ENCODE measurements at places on chromosomes 5 and 9.
A peak's percentile ranks its signal among the peaks of the same experiment; 100 is the strongest.

- DNase-seq, result no peak
Observed at GRCh38 chr5:147404706-147405105, 105.2 kb downstream of the DPYSL3 start.

DNA sequence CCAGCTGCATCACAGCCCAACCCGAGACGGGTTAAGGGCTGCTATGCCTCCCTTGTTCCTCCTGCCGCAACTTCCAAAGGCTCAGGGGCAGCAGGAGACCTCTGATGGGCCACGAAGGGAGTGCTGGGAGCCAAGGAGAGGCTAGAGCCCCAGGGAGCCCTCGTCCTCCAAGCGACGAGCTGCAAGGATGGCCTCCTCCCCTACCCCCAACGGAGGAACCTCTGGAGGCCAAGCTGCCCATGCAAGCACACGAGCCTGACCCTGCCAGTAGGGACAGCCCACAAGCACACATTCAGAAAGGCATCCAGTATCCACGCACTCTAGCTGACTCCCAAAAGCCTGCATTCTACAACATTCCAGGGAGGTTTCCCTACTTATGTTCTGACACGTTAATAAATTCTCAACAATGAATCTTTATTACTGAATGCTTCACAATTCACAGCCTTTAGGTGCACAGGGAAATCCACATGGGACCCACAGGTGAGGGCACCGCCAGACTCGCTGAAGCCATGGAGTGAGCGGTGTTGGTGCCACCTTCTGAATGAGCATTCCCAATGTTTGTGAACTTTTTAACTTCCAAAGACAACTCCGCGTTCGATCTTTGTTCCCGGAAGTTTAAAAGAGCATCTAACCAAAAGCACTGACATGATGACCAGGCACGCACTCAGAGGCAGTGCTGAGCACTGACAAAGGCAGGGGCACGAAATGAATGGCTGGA is 28.7 kb downstream of the IPPK start:
- DNase-seq, result no peak

DNA sequence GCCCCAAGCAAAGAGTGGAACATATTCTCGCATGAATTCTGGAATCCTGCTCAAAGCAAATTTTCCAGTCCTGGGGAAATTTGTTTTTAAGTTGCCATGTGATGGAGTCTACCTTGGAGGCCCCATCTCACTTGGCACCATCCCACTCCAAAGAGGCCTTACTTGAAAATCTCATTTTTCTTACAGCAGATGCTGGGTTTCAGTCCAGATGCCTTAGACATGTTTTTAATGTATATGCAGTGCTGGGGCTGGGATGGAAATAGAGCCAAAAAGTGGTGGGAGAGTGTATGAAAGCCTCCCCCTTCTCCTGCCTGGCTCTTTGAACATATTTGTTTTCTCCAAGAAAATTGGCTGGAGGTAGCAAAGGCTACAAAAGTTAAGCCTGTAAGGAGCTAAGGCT is 493.7 kb downstream of the ENC1 start:
- no peak for DNase-seq

DNA sequence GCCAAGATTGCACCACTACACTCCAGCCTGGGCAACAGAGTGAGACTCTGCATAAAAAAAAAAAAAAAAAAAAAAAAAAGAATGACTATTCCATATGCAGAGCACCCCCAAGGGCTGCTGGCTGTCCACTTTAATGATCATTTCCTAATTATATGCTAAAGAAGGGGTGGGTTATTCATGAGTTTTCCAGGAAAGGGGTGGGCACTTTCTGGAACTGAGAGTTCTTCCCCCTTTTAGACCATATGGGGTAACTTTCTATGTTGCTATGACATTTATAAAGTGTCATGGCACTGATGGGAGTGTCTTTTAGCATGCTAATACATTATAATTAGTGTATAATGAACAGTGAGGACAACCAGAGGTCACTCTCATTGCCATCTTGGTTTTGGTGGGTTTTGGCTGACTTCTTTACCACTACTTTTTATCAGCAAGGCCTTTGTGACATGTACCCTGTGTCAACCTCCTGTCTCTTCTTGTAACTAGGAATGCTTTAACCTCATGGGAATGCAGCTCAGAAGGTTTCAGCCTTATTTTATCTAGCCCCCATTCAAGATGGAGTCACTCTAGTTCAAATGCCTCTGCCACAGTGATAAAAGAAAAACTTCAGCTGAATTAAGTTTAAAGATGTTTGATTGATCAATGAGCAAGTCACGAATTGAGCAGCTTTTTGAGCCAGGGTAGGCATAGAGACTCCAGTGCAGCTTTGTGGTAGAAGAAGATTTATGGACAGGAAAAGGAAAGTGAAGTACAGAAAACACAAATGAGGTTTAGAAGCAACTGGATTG is 7.1 kb upstream of the NANS start:
- no peak for DNase-seq

- DNase-seq, result no peak
Observed at GRCh38 chr9:37407468-37407867, 15.0 kb upstream of the GRHPR start.

DNA sequence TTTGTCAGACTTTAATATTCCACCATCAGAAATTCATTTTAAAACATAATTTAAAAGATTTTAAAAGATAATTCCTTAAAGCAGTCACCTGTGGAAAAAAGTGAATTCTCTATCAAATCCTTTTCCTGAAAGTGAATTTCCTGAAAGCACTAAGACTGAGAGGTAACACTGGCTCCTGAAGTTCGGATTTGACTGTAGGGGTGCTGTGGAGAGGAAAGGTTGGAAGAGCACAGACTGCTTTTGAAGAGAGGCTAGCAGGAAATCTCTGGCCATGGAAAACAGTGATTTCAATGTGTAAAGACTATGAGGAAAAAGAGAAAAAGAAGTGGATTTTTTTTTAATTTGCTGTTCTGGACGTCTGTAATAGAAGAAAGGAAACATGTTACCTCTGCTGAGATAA is 35.7 kb upstream of the TMEM161B start:
- DNase-seq, result no peak

DNA sequence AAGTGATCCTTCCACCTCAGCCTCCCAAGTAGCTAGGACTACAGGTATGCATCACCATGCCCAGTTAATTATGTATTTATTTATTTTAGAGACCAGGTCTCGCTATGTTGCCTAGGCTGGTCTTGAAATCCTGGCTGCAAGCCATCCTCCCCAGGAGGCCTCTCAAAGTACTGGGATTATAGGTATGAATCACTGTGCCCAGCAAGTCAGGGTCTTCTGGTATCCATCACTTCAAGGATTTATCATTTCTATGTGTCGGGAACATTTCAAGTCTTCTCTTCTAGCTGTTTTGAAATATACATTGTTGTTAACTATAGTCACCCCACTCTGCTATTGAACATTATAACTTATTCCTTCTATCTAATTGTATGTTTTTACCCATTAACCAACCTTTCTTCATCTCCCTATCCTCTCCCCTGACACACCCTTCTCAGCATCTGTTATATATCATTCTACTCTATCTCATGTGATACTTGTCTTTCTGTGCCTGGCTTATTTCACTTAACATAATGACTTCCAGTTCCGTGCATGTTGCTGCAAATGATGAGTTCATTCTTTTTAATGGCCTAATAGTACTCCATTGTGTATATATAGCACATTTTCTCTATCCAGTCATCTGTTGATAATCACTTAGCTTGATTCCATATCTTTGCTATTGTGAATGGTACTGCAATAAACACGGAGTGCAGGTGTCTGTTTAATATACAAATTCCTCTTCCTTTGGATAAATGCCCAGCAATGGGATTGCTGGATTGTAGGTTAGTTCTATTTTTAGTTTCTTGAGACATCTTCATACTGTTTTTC is 26.4 kb downstream of the UTP15 start:
- DNase-seq, result no peak

DNA sequence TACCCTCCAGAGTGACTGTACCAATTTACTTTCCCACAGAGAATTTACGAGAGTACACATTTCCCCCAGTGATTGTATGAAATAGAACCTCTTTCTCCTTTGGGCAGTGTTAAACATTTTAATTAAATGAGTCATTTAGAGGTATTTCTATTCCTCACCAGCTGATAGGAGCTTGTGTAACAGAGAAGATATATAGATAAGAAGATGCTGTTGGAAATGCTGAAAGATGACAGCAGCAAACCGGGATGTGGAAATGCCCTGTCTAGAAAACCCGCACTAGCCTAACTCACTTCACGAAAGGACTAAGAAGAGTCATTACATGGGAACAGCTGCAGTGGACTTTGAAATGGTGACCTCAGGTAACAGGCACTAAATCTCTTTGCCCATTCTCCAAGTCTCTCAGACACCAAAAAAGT is 68.3 kb downstream of the LPAR1 start:
- DNase-seq, result no peak

DNA sequence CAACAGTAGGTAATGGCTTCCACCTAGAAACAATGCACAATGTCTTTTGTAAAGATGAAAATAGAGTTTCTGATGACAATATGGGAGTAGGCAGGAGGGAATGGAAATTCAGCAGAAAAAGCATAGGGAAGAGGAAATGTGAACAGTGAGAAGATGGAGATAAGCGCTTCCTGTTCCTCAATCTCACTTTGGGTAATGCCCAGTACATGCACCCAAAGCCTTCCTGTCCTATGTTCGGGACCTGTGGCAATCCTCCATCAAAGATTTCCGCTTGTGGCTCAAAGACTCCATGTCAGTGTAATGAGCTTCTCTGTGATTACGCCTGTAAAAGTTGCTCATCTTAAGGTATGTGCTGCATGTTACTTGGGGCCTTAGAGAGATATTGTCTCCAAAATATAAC is 2.7 kb downstream of the UGT3A1 start:
- DNase-seq, result no peak

- DNase-seq, result no peak
Observed at GRCh38 chr9:73327149-73327548, 175.5 kb downstream of the ANXA1 start.

GRCh38 chr5:76787237-76787636 is 31.6 kb upstream of the F2RL1 start:
- DNase-seq, result no peak

DNA sequence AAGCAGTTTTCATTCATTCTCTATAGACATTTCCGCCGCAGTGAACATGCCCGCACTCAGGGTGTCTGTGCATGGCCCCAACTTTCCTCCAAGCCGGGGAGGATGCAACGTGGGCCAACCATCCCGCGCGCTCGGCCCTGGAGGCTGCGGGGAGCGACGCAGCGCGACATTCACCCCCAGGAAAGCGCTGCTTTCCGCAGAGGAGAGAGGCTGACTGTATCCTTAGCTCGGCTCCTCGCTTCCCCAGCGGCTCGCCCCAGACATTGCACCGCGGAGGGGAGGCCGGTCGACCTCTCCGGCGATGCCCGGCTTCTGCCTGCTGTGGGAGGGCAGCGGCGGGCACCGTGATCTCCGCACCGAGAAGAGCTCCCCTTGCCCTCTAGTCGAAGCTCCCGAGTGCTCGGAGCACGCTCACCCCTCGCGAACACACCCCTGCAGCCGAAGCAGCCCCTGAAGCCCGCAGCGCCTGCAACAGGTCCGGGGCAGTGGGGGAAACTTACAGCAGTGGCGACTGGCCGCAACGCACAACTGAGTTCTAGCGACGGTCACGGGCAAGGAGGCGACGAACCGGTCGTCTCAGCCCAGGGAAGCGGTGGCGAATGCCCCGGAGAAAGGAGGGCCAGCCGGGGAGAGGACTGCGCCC is 600 bp downstream of the ENC1 start:
- DNase-seq, result peak; percentile 9

- no peak for DNase-seq
Observed at GRCh38 chr5:143024228-143024920, 254.2 kb downstream of the ARHGAP26 start.

- DNase-seq, result no peak
Observed at GRCh38 chr9:21465859-21466518, 16.1 kb downstream of the IFNE start.

GRCh38 chr9:27491154-27491553 is 32.9 kb upstream of the IFNK start:
- DNase-seq, result no peak

GRCh38 chr9:125202846-125203618 is 2.7 kb downstream of the RABEPK start:
- no peak for DNase-seq

GRCh38 chr9:10678790-10679189 is 66.0 kb upstream of the PTPRD start:
- no peak for DNase-seq

DNA sequence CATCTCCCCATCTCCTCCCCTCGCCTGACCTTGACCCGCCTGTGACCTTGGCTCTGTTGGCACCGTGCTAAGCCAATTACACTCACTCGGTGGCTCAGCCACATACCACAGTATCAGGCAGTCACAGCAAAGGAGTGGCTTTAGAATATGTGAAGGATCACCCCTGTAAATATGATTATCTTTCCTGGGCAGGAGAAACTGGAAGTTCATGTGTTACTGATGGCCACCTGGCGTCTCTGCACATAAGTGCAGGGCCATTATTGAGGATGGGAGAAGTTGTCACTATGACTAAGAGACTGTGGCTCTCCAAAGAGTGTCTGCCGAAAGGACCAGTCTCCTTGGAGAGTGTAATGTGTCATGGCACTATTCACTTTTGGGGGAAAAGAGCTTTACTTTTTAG is 116.9 kb upstream of the S1PR3 start:
- DNase-seq, result no peak

DNA sequence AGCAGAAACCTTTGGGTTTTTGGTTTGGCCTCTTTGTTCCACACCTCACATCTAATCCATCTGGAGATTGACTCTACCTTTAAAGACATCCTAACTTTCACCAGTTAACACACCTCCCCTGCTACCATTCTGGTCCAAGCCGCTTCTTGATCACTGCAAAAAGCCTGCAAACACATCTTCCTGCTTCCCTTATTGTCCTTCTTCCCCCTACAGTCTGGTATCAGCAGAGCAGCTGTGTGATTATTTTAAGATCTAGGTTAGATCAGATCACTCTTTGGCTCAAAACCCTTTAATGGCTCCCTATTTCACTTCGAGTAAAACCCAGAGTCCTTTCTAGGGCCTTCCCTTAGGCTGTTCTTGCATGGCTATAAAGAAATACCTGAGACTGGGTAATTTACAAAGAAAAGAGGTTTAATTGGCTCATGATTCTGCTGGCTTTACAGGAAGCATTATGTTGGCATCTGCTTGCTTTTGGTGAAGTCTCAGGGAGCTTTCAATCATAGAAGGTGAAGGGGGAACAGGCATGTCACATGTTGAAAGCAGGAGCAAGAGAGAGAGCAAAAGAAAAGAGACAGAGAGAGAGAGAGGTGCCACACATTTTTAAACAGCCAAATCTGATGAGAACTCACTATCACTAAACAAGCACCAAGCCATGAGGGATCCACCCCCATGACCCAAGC is 1.5 kb upstream of the TEX10 start:
- no peak for DNase-seq

DNA sequence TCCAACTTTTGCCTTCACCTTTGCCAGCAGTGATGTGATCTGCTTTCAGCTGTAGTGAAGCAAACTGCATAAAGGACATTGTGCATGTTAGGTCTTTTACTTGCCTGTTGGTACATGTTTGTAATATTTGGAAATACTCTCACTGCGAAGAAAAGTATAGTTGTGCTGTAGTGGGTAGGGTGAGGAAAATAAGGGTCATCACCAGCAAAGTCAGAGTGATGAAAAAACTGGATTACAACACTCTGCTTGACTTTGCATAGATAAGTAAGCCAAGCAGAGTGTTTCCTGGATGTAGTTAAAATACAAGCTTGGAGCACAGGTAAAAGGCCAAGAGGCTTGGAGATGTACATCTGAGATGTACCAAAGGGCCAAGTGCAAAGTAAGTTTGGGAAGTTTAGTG is 16.7 kb downstream of the TGFBR1 start:
- DNase-seq, result no peak

Data from stimulated activated CD4-positive, alpha-beta T cell treated with anti-CD3 and anti-CD28 coated beads, Interleukin-4, amount 100 ng/mL, for 4 hours (primary cell).